Trophoblast cell (in vitro differentiated cells and primary cell): ENCODE measurements at places on chromosomes 6 and 20.

GRCh38 chr6:26594131-26594498 is 2.6 kb upstream of the ABT1 start:
- H3K4me1 ChIP-seq: peaks cover 9% of the 10 kb centered on the region
- peaks cover 11% of the 10 kb centered on the region for H3K36me3 ChIP-seq
- no peak overlapping the region for H3K4me3 ChIP-seq
- no peaks in the 10 kb centered on the region for H3K27me3 ChIP-seq

GRCh38 chr20:19668418-19668817 is 89.6 kb upstream of the RIN2 start:
- H3K27me3 ChIP-seq: no peaks in the 10 kb centered on the region
- H3K27ac ChIP-seq: no peak overlapping the region
- H3K4me3 ChIP-seq: no peak overlapping the region
- DNase-seq: no peak

DNA sequence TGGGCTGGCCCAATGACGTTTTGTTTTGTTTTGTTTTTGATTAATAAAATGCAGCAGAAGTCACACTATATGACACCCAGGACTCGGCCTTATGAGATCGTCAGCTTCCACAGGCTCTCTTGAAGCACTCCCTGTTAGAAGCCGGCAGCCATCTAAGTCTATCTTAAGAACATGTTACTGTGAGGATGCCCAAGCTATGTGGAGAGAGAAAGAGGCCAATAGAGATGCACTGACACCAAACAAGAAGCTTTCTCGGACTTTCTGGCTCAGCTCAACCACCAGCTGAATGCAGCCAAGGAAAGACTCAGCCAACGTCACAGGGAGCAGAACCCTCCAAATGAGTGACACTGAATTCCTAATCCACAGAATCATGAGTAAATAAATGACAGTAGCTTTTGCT is 14.0 kb downstream of the SGK1 start:
- DNase-seq: no peak
- no peak overlapping the region for H3K27ac ChIP-seq
- H3K36me3 ChIP-seq: no peaks in the 10 kb centered on the region
- H3K27me3 ChIP-seq: no peaks in the 10 kb centered on the region

GRCh38 chr20:33551778-33552177 is 61.9 kb downstream of the CBFA2T2 start:
- H3K36me3 ChIP-seq: peaks cover 2% of the 10 kb centered on the region
- no peaks in the 10 kb centered on the region for H3K4me1 ChIP-seq
- no peak for DNase-seq
- no peaks in the 10 kb centered on the region for H3K27me3 ChIP-seq

DNA sequence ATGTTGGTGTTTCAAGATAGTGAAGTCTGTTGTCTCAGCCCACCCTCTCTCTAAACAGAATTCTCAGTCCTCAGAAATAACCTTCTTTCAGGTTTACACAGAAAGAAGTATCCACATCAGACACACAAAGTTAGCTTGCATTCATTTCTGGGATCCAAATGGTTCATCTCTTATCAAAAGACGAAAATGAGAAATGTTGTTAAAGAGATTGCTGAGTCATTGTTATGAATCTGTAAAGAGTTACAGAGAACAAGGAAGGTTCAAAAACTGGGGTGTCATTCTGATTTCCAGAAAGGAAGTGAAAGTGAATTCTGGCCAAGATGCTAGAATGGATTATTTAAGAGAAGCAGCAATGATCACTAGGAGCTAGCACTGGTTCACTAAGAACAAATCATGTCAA is 90.5 kb upstream of the ATXN1 start:
- no peak overlapping the region for H3K27ac ChIP-seq
- DNase-seq: peak; percentile 10
- H3K4me1 ChIP-seq: peaks cover 3% of the 10 kb centered on the region
- H3K36me3 ChIP-seq: no peaks in the 10 kb centered on the region

GRCh38 chr6:51678905-51679620 is 408.4 kb downstream of the PKHD1 start:
- no peak for DNase-seq
- H3K36me3 ChIP-seq: no peaks in the 10 kb centered on the region
- no peaks in the 10 kb centered on the region for H3K27me3 ChIP-seq
- H3K4me1 ChIP-seq: no peaks in the 10 kb centered on the region
- no peak overlapping the region for H3K4me3 ChIP-seq
- H3K27ac ChIP-seq: no peak overlapping the region

GRCh38 chr20:47859278-47859677 is 74.0 kb upstream of the SULF2 start:
- H3K27me3 ChIP-seq: no peaks in the 10 kb centered on the region
- no peak overlapping the region for H3K27ac ChIP-seq
- peaks cover 8% of the 10 kb centered on the region for H3K4me1 ChIP-seq
- DNase-seq: no peak

GRCh38 chr20:38890497-38890818 is 35.8 kb upstream of the FAM83D start:
- H3K27ac ChIP-seq: no peak overlapping the region
- no peaks in the 10 kb centered on the region for H3K36me3 ChIP-seq
- H3K4me1 ChIP-seq: no peaks in the 10 kb centered on the region
- peak; percentile 32 for DNase-seq
- H3K27me3 ChIP-seq: no peaks in the 10 kb centered on the region

GRCh38 chr6:34110610-34111009 is 35.3 kb downstream of the GRM4 start:
- no peaks in the 10 kb centered on the region for H3K27me3 ChIP-seq
- H3K36me3 ChIP-seq: no peaks in the 10 kb centered on the region
- no peak overlapping the region for H3K27ac ChIP-seq

- H3K4me1 ChIP-seq: no peaks in the 10 kb centered on the region
- peaks cover 57% of the 10 kb centered on the region for H3K36me3 ChIP-seq
- no peak overlapping the region for H3K27ac ChIP-seq
- H3K4me3 ChIP-seq: no peak overlapping the region
Measured at GRCh38 chr6:37473364-37474095, 26.2 kb downstream of the CCDC167 start.

- H3K4me1 ChIP-seq: no peaks in the 10 kb centered on the region
- H3K27ac ChIP-seq: no peak overlapping the region
- DNase-seq: no peak
- no peaks in the 10 kb centered on the region for H3K27me3 ChIP-seq
- no peaks in the 10 kb centered on the region for H3K36me3 ChIP-seq
- H3K4me3 ChIP-seq: no peak overlapping the region
Measured at GRCh38 chr6:98593676-98594075, 240.7 kb upstream of the POU3F2 start.

DNA sequence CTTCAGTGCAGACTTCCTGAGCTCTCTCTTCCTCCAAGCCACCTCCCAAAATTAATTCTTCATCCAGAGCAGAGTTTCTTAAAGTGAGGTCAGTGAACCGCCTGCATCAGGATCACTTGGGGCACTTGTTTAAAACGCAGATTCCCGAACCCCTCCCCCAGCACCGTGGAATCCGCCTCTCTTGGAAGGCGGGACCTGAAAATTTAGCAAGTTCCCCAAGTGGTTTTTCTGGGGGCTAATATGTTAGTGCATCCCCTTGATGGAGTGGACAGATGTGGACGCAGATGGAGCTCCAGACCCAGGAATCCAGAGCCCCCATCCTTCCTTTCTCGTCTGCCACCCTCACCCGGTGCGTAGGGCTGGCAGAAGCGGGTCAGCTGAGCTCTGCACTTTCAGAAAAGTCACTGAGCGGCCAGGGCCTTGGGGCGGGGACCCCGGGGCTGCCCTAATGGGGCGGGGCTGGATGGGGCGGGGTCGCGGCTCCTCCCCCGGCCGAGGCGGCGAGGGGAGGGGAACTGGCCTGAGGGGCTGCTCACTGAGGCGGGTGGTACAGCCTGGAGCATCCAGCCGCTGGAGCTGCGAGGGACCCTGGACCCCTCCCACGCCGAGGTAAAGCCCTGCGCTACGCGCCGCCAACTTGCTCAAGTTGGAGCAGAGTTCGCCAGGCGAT is at the start of the genes DEFB124 and REM1:
TSS of gene DEFB124 (minus strand) at position 370 of the 670 bp plus-strand sequence. CDS start 2,114 bp downstream, outside the sequence.
TSS of gene REM1 (plus strand) at position 531 of the 670 bp plus-strand sequence. CDS start 1,158 bp downstream, outside the sequence.
- H3K36me3 ChIP-seq: no peaks in the 10 kb centered on the region
- no peak within 1 kb of the TSS for H3K27ac ChIP-seq
- H3K4me1 ChIP-seq: no peaks in the 10 kb centered on the region
- DNase-seq: no peak
- no peak within 1 kb of the TSS for H3K4me3 ChIP-seq

DNA sequence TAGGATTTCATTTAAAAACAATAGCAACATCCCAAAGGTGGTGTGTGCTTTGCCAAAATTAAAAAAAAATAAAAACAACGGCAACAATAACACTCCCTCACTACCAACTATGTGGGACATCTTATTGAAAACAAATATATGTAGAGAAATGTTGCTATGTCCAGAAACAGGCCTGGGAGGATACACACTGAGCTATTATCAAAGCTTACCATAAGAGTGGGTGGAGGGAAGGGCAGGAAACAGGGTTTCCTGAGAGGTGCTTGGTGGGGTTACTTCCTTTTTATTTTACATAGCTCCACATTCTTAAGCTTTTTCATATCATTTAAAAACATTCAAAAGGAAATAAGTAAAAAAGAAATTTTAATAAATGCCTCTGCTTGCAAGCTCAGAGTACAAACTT is 150.0 kb upstream of the RIPOR2 start:
- DNase-seq: no peak
- no peaks in the 10 kb centered on the region for H3K4me1 ChIP-seq
- H3K27me3 ChIP-seq: no peaks in the 10 kb centered on the region

GRCh38 chr6:170434117-170434820 is 118.8 kb downstream of the PSMB1 start:
- H3K27ac ChIP-seq: no peak overlapping the region
- no peaks in the 10 kb centered on the region for H3K4me1 ChIP-seq
- DNase-seq: no peak
